NCI-H146 (cell line): ENCODE measurements at places on chromosomes 13 and 19.

DNA sequence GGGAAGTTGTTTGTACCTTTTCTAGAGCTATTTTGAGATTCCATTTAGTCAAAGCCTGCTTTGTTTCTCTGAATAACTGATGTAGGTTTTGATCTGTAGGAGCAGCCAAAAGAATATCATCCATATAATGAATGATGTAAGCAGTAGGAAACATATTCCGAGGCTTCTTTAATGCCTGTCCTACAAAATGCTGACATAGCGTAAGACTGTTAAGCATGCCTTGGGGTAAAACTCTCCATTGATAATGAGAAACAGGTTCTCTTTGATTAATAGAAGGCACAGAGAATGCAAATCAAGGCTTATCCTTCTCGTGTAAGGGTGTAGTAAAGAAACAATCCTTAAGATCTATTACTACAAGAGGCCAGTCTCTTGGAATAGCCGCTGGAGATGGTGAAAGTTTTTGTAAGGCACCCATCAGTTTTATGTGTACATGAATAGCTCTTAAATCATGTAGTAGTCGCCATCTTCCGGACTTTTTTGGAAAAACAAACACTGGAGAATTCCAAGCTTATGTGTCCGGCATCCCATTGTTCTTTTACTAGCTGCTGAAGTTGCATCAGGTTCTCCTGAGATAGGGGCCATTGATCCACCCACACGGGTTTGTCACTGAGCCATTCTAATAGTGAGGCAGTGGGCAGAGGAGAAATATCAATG is 13.5 kb downstream of the FPR3 start:
- DNase-seq, result no peak

DNA sequence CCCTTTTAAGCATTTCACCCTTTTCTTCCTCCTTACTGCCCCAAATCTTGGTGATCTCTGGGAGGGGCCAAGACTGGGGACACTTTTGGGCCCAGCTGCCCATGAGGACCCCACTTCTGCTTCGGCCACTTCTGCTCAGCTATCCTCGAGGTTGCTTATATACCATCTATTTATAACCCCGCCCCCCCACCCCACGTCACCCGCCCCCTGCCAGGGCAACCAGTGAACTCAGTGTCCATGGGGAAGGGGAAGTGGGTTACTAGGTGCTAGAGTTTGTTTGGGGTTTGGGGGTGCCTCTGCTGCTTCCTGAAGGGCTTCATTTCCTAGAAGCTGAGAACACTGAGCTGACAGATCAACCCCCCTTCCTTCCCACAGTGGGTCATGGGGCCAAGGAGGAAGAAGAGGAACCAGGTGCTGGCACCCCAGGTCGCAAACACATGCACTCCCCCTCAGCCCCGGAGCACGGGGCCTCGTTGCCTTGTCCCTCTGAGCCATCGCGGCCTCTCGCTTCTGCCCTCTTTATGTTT is 6.1 kb upstream of the ADGRE5 start:
- no peak for DNase-seq

GRCh38 chr13:79725841-79726240 is 244.9 kb downstream of the NDFIP2 start:
- DNase-seq, result no peak

- DNase-seq, result no peak
Measured at GRCh38 chr13:99448546-99448945, 52.7 kb upstream of the TM9SF2 start.

DNA sequence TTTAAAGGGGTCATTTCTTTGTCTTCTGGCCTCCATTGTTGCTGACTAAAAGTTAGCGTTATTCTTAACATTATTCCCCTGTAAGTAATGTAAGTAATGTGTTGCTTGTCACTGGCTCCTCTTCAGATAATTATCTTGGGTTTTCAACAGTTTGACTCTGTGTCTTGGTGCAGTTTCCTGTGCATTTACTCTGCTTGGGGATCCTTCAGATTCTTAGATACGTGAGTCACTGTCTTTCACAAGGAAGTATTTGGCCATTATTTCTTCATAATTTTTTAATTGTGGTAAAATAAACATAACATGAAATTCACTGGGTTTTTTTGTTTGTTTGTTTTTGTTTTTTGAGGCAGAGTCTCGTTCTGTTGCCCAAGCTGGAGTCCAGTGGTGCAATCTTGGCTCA is 13.5 kb upstream of the OR7D2 start:
- DNase-seq, result no peak

DNA sequence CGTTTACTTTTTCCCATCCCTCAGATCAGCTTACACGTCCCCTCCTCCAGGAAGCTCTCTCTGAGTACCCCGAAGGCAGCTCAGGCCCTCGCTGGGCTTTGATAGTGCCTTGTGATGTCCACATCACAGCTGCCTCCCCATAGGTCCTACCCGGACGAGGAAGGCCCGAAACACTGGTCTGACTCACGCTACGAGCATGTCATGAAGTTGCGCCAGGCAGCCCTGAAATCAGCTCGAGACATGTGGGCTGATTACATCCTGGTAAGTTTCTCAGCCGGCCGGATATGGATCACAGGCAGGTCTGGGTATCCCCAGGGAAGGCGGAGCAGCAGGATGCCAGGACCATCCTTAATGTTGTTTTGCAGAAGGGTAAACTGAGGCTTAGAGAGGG is 4.8 kb downstream of the COLGALT1 start:
- DNase-seq, result no peak

- no peak for DNase-seq
Measured at GRCh38 chr19:22526661-22527272, 104.6 kb upstream of the ZNF98 start.

- DNase-seq, result no peak
Measured at GRCh38 chr19:37313335-37313627, 57.6 kb upstream of the ZNF527 start.

DNA sequence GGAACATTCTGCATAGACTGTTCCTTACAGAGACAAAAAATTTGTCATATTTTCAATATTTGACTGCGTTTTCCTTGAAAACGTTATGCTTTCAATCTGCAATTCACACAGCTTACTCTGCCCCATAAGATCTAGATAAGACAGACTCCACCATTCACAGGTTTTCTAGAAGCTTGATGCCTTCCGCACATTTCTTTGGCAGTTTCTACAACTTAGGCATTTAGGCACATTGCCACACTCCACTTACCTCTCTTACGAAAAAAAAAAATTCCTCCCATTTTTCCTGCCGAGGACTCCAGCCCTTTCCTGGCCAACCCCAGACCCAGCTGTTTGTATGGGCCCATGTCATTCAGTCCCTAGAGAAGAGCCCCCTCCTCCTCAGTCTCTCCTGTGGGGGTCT is 11.2 kb downstream of the ATP12A start:
- no peak for DNase-seq

GRCh38 chr19:49125025-49125731 is 5.8 kb downstream of the PPFIA3 start:
- peak; percentile 64 for DNase-seq

DNA sequence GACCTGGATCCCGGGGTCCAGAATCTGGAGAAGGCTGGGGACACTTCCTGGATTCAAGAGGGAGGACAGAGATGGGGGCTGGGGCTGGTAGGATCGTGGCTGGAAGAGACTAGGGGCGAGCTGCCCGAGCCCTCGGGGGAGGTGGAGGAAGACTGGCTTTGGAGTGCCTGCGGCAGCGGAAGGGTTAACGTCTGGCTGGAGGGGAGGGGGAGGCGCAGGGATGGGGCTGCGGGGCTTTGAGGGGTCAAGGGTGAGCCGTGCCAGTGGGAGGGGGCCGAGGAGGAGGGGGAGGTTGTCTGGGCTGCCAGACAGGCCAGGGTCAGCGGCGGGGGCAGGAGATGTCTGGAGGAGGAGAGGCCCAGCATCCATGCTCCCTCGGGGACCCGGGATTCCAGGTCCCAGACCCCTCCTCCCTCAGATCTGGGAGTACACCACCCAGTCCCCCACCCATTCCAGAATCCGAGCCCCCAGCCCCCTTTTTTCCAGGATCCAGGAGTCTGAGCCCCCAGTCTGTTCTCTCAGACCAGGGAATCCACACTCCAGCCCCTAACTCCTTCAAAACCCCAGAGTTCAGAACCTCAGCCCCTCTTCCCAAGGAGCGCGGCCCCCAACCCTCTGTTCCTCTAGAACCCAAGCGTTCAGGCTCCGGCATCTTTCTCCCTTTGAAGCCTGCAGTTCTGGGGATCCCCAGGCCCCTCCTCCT is 3.2 kb upstream of the SPACA6 start:
- peak; percentile 28 for DNase-seq

GRCh38 chr19:38917921-38918491 is 6.0 kb upstream of the CCER2 start:
- DNase-seq, result no peak

GRCh38 chr13:111657013-111657412 is 336.6 kb downstream of the TEX29 start:
- peak; percentile 19 for DNase-seq

GRCh38 chr13:26619358-26619757 is 61.9 kb downstream of the WASF3 start:
- DNase-seq, result no peak

DNA sequence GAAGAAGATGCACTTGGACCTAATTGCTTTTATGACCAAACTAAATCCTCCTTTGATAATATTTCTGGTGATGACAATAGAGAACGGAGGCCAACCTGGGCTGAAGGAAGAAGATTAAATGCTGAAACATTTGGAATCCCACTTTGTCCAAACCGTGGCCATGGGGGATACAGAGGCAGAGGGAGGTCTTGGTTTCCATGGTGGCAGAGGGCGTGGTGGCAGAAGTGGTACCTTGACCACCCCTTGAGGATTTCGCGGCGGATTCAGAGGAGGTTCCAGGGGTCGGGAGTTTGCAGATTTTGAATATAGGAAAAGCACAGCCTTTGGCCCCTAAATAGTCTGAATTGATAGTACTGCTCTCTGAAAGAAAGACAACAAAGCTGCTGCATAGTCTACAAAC is 7.2 kb upstream of the LILRB3 start:
- no peak for DNase-seq

DNA sequence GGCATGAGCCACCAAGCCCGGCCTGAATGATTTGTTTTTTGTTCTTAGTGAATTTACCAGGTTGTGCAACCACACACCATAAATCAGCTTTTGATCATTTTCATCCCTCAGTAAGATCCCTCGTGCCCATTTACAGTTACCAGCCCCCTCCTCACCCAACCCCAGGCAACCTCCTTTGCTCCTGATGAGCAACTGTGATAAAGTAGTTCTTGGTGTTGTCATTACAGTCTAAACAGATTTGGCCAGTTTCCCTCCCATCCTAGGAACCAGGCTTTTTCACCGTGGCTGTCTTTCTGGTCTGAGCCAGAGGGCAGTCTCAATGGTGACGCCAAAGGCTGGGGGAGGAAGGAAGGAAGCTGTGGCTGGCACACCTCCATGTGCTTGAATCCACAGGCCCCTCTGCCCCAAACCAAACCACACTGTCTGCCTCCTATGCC is 61.2 kb upstream of the WDFY2 start:
- DNase-seq, result no peak

GRCh38 chr13:43122791-43123190 is 99.4 kb downstream of the DNAJC15 start:
- no peak for DNase-seq

DNA sequence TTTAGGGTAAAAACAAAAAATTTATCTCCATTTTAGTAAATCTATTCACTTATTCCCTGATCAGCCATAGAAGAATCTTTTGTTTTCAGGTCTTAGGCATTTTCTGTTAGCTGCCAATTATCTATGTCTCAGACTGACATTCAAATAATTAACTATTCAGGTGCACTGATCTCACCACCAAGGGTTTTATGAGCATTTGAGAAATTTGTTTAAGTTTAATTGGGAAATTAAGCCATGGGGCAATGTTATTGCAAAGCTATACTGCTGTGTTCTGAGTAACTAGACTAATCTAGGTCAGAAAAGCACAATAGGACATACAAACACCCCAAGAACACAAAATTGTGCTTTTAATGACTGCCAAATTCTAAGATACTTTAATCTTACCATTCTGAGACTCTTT is 210.7 kb upstream of the EDNRB start:
- no peak for DNase-seq

- no peak for DNase-seq
Measured at GRCh38 chr19:54436628-54437252, 12.3 kb upstream of the LENG8 start.

- DNase-seq, result peak; percentile 91
Measured at GRCh38 chr13:110138010-110138699, 168.8 kb downstream of the COL4A1 start.

DNA sequence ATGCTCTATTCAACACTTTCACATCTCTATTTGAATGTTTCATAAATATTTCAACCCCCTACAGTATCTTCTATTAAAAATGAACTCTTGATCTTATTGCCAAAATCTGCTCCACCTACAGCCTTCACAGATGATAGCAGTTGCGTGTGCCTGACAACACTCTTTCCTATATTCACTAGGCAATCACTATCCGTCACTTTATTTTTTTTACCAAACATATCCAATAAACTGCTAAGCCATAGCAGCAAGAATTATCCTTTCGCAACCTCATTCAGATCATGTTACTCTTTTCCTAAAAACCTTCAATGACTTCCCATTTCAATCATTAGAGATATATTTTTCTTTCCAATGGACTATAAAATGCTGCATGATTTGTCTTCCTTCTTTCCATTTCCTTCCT is 629.8 kb upstream of the PCDH9 start:
- DNase-seq, result no peak

- DNase-seq, result no peak
Measured at GRCh38 chr19:52066258-52066863, 17.7 kb upstream of the ZNF432 start.

DNA sequence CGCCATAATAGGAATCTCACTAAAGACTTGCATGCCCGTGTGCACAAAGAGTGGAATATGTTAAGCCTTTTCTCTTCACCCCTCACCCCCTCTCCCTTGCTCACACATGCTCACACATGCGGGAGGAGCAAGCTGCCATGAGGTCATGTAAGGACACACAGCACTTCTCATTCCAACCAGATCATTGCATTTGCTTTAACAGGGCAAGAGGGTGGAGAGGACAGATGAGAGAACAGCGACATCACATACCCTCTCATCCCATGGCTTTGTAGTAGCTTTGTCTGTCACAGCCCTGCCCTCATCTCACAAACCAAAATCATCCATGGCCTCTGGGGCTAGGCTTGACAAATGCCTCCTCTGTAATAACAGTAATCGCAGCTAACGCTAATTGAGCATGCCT is 145.6 kb upstream of the FRY start:
- peak; percentile 17 for DNase-seq

DNA sequence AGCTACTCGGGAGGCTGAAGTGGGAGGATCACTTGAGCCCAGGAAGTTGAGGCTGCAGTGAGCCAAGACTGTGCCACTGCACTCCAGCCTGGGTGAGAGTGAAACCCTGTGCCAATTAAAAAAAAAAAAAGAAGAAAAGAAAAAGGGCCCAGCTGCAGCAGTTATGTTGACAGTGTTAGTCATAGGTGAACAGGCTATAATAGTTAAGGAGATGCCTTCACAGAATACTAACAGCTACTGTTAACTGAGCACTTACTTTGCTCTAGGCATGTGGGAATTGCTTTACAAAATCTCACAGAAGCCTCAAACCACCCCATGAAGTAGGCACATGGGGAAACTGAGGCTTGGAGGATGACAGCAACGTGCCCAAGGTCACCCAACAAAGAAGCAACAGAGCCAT is 3.9 kb downstream of the FBXO17 start:
- DNase-seq, result no peak
